ENCODE measurements at places on chromosomes 2 and 18.

DNA sequence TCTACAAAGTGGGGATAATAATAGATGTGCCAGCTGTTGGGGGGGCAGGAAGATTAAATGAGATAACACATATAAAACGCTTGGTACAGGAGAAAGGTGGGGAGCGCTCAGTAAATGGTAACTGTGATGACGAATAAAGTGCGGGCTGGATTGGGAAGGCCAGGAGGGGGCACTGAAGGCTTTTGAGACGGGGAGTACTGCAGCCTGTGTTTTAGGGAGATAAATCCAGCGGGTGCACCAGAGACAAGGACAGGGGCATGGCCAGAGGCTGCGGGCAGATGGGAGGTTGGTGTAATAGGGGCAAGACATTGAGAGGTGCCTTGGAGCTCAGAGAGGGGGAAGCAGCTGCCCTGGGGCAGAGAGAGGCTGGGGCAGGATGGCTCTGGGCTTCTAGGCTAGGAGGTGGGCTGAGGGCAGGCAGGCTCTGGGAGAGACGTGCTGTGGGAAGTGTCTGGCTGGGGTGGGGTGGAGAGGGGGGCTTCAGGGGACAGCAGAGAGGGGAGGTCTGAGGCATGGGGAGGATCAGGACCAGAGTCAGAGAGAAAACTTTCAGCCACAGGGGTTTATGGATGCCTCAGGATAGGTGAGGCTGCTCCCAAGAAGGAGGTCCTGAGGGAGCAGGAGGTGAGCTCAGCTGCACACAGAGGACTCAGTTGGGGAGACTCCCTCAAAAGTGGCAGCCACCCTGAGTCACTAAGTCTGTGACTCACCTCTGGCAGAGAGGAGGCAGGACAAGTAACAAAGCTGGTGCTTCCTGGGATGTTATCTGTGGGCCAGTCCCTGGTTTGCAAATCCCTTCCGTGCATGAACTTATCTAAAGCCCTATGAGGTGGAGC, 18.8 kb downstream of the TEX44 start:
- ATAC-seq = no peak

- ATAC-seq = no peak
Observed at GRCh38 chr2:232260075-232260474, 118.5 kb upstream of the ALPP start.

- ATAC-seq = no peak
Observed at GRCh38 chr18:40907842-40908241, 1047.2 kb upstream of the PIK3C3 start.

DNA sequence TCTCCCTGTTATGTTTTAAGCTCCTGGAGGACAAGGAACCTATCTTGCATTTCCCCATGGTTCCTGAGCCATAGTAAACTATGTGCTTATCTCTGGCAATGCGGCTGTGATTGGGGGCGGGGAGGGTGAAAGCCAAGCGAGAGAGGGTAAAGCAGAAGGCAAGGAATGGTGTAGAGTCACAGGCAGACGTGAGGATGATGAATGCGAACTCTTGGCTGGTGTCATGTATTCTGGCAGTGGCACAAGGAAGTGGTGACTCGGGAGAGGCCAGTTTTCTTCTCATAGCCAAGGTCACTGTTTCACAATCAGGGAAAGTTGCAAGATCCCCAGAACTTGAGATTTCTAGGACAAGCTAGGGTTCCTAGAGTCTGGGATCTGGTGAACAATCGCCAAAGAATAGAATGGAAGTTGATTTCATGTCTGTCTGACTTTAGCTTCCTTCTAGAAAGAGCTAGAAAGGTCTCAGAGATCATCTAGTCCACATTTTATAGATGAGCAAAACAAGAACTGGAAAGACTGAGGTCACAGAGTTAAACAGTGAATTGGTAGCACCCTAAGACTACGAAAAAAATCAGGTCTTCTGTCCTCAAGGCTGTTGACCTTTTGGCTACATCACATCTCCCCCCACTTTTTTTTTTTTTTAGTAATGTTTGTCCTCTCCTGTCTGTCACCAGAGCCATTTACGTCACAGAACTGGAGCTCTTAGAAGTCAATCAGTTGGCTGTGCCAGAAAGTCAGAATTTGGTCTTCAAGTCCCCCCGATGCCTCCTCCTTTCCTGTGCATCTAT, 137.0 kb downstream of the BCL11A start:
- ATAC-seq = no peak

GRCh38 chr2:219998107-219998506, 370.7 kb downstream of the SLC4A3 start:
- ATAC-seq = no peak

GRCh38 chr2:96161898-96162297, 16.7 kb upstream of the DUSP2 start:
- no peak for ATAC-seq

DNA sequence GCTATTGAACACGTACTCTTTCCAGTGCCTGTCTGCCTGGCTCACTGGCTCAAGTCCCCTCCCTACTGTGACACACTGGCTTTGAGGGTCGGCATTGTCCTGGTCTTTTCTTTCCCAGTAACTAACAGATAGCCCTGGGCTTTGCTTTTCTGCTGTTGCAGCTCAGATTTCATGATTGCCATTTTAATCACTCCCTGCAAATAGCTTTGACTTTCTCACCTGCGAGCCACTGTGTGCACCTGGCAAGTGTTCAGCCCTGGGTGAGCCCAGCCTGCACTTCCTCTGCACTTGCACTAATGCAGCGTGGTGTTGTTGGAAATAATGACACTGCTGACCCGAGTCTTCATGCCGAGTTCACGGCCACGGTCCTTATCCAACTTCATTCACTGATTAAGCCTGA, 52.9 kb downstream of the DCDC2C start:
- no peak for ATAC-seq

- ATAC-seq = no peak
Observed at GRCh38 chr2:207744451-207744850, 25.3 kb downstream of the FZD5 start.

GRCh38 chr2:230981704-230982103, 14.2 kb upstream of the SPATA3 start:
- no peak for ATAC-seq

DNA sequence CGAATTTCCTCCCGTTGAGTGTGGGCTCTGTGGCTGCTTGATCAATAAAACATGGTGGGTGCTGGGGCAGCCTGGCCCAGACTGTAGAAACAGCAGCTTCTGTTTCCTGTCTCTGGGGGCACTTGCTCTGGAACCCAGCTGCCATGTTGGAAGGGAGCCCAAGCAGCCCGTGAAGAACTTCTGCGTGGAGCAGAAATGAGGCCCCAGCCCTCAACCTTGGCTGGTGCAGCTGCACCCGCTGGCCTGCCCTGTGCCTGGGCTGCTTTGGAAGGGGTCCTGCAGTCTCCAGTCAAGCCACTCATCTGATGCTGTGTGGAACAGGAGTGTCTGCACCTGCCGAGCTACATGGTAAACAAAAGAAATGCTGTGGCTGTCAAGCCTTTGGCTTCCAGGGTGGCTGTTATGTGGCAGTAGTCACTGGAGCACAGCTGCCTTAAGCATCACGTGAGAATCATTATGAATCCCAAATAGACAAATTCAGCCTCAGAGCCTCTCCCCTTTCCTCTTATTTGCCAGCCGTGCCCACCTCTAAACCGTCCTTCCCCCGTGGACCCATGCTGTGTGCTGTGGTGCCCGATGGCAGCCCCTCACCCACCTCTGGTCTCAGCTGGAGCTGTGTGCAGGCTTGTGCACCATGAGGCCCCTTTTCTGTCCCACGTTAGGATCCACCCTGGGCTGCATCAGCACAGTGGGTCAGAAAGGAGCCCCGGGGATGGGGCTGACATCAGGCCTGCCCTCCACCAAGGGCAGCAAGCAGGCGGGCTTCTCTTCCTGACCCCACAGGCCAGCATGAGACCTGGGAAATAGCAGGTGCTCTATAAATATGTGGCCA, 134.0 kb upstream of the HDAC4 start:
- no peak for ATAC-seq

DNA sequence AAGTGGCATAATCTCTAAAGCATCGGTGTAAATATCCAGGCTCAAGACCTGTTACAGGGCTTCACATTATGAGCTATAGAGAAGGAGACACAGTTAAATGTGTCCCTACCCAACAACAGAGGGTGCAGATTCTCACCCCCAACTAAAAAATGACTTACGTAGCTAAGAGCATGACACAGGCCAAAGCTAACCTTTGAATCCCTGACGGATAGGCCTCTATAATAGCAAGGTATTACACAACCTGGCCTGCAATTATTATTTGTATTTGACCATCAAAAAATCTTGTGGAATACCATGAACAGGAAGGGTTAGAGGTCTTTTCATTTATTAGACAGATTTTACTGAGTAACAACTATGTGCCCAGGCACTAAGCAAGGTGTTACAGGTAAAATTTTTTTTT, 45.1 kb downstream of the RNU4ATAC start:
- ATAC-seq = no peak

- peak; percentile 66 for ATAC-seq
Observed at GRCh38 chr18:55375930-55376329, 212.1 kb downstream of the TCF4 start.

- ATAC-seq = no peak
Observed at GRCh38 chr2:149191915-149192314, 138.5 kb upstream of the LYPD6 start.

GRCh38 chr2:24577481-24577880, 86.4 kb downstream of the NCOA1 start:
- peak; percentile 86 for ATAC-seq

DNA sequence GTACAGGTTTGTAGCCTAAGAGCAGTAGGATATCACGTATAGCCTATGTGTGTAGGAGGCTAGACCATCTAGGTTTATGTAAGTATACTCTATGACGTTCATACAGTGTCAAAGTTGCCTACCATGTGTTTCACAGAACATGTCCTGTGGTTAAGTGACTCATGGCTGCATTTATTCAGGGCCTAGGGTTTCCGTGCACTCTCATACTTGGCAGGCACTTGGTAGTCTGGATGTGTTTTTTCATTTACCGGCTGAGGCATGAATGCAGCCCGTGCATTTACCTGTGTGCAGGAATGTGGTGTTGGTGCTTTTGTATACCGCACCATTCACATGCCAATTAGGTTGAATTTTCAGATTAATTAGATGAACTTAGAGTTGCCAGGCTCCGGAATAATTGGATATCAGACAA, 43.4 kb downstream of the MYL12B start:
- peak; percentile 88 for ATAC-seq

DNA sequence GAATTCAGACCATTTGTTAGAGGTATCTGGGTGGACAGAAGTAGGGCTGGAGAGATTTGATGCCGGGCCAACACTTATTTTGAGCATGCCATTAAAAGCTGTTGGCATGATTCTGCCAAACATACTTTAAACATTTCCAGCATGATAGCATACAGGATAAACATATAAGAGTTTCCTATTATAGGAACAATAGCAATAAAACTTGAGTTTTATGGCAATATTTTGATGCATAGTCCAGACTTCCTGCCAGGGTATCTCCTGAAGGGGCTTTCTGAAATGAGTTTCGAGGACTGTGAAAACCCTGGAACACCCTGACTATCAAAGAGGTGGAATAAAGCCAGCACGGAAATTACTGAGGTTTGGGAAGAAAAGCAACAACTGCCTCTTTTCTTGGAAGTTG, 1398.0 kb upstream of the NXPH2 start:
- no peak for ATAC-seq

GRCh38 chr18:3541549-3542386, 91.8 kb downstream of the TGIF1 start:
- peak; percentile 96 for ATAC-seq

- no peak for ATAC-seq
Observed at GRCh38 chr18:33583901-33584300, 5.9 kb downstream of the ASXL3 start.

GRCh38 chr18:32439802-32440201, 30.9 kb downstream of the GAREM1 start:
- ATAC-seq = no peak

DNA sequence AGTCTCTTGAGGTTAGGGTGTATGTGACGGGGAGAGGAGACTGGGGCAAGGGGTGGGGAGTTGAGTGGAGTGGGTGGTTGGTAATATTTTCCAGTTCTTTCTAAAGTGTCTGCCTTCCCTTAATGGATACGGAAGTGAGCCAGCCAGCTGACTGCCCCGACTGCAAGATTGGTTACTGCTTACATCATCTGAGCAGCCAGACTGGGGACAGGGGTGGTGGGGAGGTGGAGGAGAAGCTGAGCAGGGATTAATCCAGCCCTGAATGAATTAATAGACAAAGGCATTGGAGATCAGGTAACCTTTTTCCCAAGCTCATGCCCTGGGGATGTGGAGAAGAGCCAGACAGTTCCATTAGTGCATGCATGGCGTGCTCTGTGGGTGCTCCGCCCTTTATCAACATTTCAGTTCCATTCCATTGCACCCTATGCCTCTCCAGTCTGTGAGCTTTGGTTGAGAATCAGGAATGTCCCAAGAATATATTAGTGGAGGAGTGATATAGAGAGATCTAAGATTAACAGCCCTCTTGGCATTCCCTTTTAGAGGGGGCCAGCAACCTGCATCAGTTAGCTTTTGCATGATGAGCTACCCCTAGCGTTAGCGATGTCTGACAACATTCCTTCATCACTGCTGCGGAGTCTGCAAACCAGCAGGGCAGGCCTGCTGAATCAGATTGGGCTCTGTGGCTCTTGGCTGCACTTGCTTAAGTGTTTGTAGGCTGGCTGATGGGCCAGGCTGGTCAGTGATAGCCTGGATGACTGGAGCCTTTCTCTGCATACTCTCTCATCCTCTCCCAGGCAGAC, 67.4 kb downstream of the TNP1 start:
- no peak for ATAC-seq

GRCh38 chr2:128236491-128237035, 82.1 kb downstream of the HS6ST1 start:
- ATAC-seq = no peak

- ATAC-seq = no peak
Observed at GRCh38 chr2:239040152-239040761, 192.4 kb downstream of the TWIST2 start.

DNA sequence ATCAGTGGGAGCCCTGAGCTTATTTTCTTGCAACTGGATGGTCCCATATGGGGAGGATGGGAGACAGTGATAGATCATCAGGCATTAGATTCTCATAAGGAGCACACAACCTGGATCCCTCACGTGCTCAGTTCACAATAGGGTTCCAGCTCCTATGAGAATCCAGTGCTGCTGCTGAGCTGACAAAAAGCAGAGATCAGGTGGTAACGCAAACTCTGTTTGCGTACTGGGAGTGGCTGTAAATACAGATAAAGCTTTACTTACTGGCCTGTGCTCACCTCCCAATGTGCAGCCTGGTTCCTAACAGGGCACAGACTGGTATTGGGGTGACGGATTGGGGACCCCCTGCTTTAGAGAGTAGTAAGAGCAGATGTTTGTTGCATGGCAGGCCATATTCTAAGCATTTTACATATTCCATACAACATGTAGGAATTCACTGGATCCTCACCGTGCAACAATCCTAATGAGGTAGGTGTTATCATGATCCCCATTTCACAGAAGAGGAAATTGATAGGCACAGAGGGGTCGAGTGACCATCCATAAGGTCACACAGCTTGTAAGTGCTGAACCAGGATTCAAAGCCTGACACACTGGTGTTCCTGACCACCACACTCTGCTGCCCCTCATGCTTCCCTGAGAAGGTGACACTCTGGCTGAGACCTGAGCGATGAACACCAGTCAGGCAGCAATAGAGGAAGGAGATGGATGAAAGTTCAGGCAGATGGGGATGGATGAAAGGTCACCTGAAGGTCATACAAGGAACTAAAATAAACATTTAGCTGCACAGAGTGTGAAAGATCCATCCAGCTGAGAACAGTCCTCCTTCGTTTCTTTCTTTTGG, 15.7 kb upstream of the MAT2A start:
- no peak for ATAC-seq
